ENCODE measurements at places on chromosomes 13 and 19. TPM values are rescaled to one million over a fixed set of nuclear protein-coding genes. Genes with fewer than 3 reads are reported as not detected.

- no peak for DNase-seq
These were observed 217.2 kb downstream of the LACC1 start for GRCh38 chr13:44096901-44097300.

ACER1 gene
- not detected for total RNA-seq

DNA sequence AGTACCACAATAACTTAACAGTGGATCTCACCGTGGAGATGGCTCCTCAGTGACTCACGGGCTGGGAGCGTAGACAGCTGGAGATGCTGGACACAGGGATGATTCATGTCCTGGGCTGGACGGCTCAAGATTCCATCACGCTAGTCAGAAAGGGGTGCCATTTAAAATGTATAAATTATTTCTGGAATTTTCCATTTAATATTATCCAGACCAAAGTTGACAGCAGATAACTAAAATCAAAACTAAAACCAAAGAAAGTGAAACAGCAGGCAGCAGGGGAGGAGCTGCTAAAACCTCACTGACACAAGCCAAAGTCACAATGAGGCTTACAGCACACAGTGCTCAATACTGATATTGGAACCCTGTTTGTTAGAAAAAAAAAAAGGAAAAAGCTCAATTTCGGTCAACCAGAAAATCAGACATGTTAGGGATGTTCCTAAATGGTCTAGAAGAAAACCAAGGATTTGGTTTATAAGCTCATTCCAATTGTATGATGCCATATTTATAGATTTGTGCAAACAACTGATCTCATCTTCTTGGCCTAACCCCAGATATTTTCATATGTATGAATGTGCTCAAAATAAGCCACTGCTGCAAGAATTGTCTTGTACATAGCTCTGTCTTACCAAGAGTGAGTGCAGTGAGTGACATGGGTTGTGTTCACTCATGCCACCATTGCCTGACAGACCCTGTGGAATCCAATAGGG, 111.8 kb downstream of the SACS start:
- peak; percentile 73 for DNase-seq

GRCh38 chr13:37148501-37148900, 43.0 kb upstream of the CSNK1A1L start:
- no peak for DNase-seq

DNA sequence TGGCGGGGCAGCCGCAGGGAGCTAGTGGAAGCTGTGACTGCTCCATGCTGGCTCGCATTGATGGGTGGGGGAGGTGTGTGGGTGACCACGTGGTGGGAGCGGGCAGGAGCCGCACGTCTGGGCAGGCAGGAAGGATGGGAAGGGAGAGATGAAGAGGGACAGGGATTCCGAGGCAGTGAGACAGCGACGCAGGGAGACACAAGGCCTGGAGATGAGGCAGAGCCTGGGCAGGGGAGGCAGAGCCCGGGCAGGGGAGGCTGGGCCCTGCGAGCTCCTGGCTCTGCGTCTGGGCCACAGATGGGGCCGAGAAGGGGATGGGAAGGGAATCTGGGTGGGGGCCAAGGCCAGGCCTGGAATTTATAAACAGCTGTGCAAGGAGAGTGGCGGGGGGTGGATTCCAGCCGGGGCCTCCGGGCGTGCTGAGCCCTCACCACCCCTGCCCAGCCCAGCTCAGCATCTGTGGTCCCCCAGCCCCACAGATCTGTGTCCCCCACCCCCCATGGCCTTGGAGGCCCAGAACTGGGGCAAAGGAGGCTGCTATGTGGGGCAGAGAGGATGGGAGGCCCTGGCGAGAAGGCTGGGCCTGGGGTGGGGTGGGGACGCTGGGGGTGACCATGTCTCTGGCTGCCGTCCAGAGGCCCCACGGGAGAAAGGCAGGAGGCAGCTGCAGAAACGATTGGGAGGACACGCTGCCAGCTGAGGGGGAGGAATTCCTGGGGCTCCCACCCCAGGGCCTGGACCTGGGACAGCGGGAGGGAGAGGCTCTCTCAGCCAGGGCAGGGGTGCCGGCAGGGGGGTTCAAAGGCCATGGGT, 6.0 kb downstream of the EHD2 start:
- peak; percentile 90 for DNase-seq

DNA sequence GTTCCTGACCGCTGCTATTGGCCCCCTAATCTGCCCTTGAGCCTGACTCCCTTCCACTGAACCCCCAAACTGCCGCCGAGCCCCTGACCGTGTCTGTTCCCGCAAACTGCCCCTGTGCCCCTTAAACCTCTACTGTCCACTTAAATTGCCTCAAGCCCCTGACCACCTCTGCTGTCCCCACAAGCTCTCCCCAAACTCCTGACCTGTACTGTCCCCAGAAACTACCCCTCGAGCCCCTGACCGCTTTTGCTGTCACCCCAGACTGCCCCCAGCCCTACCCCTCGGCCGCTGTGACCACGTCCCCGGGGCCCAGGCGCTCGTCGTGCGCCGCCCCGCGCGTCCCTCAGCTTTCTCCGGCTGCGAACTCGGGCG, 382 bp downstream of the ZNF77 start:
- DNase-seq, result no peak
